ENCODE measurements at places on chromosomes 6 and 20.

DNA sequence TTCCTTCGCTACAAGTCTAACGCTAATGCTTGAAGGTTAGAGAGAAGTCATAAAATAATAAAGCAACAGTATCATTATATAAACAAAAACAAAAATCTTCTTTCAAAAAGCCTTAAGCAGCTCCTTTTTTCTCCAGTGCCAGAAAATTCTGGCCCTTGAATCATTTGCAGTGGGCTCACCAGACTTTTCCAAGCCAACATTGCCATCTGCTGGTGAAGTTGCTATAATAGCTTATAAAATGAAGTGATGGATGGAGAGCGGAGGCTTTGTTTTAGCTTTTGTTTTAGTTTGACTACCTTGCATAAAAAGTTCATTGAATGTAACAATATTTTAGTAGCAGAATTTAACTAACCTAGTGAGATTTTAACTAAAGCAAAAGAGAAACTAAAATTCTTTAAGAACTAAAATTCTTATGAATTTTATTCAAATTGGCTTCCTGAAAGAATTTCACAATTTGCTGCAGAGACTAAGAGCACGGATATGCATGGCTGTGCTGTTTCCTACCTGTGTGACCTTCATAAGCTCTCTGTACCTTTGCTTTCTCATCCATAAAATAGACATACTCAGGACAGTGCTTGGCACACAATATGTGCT lies 44.8 kb upstream of the SLC2A12 start:
- peak; percentile 62 for DNase-seq

- DNase-seq = no peak
Measured at GRCh38 chr6:25192590-25193459, 86.3 kb upstream of the CARMIL1 start.

DNA sequence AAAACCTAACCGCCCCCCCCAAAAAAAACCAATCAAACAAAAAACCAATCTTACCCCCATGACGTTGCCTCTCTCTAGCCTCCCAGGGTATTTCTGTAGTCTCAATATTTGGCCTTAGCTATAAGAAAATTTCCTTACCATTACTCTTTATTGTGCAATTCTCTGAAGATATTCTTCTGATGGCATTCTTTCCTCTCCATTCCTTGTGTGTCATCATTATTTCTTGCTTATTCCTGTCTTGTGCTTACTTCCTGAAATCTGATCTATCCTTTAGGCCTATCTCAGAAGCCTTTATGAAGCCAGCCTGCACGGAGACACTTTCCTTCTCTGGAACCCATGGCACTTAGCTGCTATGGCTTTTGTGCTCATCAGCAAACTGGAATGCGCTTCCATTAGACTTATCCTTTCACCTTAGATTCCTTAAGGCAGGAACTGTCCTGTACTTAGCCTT lies 65.9 kb upstream of the DDR1 start:
- no peak for DNase-seq

DNA sequence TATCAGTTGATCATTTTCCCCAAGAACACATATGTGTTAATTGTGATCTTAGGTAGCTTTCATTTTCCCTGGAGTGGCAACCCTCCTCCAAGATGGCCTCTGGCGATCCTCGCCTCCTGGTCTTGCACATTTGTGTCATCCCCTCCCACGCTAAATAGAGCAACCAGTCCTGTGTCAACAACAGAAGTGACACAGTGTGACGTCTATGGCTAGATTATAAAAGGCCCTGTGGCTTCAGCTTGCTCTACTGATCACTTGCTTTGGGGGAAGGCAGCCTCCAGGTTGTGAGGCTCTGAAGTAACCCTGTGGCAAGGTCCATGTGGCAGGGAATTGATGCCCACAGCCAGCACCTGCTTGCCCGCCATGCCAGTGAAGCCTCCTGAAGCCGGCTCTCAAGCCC lies 30.6 kb upstream of the PPP1R14C start:
- DNase-seq = no peak

- DNase-seq = no peak
Measured at GRCh38 chr20:19909725-19910124, 107.4 kb upstream of the NAA20 start.

DNA sequence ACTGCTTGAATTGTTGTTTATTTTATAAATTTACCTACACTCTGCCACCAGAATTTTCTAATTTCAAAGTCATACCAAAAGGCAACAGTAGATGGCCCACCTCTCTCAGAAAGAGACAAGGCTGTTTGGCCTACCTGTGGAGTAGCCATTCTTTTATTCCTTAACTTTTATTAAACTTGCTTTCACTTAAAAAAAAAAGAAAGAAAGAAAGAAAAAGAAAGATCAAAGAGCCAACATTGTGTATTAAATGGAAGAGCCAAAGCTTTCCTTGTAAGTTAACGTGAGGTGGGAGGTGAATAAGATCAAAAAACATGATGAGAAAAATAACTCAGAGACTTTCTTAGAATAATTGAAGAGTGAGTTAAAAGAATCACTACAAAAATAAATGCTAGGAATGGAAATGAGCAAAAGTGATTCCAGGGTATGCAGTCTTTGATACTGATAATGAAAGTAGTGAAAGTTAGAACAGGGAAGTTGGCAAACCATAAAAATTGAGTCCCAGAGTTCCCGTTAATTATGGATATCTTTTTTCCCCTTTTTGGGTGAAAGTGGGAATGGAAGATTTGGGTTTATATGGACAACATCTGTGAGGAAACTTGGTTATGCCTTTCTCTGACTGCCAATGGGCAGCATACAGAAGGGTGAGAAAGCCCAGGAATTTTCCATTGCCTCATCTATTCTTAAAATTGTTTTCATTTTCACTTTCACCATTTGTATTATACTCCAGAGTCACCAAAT lies 35.9 kb upstream of the MYB start:
- DNase-seq = no peak

GRCh38 chr6:142189057-142189456 lies 42.0 kb downstream of the VTA1 start:
- DNase-seq = no peak

GRCh38 chr6:36319436-36319762 lies 17.3 kb downstream of the BNIP5 start:
- no peak for DNase-seq

DNA sequence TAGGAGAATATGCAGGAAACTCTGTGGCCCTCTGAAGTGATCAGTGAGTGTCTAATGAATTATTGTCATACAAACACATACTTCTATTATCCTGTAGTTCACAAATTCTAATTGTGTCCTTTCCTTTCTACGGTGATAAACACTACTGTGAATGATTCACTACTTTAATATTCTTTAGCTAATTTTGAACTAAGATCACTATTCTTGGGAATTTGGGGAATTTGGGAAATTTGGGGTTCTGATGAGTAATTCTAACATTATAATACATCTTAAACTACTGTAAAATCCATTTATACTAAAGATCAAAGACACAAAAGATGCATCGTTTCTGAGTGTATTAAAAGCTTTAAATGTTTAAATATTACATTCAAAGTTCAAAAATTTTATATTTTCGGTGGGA lies 1287.2 kb upstream of the CITED2 start:
- no peak for DNase-seq

DNA sequence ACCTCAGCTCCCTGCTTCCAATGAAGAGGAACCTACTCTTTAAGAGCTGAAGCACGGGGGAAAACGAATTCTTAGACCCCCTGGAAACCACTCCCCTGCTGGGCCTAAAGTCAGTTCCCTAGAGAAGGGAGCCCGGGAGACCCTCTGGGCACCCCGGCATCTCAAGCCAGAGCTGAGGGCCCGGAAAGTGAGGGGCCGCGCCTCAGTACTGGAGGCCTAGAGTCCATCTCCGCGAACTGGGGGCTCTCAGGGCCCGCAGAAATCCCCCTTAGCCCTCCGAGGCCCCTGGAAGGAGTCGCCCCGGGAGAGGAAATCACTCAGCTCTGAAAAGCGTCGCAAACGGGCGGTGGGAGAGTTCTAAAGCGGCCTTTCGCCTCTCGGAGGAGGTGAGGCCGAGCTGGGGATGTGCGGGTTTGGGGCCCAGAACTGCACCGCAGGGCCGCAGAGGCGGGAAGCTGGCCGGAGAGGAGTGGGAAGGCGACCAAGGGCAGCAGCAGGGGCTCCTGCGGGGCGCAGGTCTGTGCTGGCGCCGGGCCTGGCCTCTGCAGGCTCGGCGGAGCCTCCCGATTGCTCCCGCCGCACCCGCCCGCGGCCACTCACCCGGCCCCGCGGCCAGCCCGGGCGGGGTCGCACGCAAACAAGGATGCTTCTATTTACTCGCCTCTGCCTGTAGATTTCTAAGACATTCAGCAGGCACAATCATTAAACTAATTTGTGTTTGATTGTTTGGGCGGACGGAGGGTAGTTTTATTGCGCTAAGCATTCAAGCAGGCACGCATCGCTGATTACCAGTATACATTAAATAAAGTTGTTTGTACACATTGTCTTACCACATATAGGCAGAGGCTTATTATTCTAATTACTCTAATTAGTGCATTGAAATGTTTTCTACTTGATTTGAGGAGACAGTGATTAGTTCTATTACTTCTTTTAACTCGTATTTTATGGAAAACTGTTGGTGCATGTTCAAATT lies 9.2 kb downstream of the POU3F2 start:
- no peak for DNase-seq

GRCh38 chr6:43009124-43009523 lies 4.6 kb downstream of the MEA1 start:
- DNase-seq = no peak

DNA sequence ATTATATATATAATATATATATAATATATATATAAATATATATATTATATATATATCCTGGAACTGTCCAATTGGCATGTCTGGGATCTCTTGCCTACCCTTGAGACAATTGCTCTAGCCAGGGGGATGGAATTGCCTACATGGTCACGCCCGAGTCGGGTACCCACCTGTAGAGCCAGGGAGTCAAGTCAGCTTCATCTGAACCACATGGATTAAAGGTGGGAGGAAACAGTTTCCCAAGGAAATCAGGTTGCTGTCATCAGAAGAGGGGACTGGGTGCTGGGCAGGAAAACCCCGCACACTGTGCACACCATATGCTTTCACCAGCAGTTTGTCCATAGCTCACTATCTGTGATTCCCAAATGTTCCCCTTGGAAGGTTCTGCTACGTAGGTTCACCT lies 252.5 kb upstream of the NOX3 start:
- DNase-seq = no peak

GRCh38 chr20:5608442-5609161 lies 141.6 kb upstream of the SHLD1 start:
- no peak for DNase-seq

GRCh38 chr6:115668211-115668610 lies 392.5 kb downstream of the FRK start:
- DNase-seq = no peak

GRCh38 chr20:1651268-1652058 lies 6.1 kb downstream of the SIRPG start:
- no peak for DNase-seq

- DNase-seq = no peak
Measured at GRCh38 chr6:134680021-134680420, 269.9 kb downstream of the ALDH8A1 start.

DNA sequence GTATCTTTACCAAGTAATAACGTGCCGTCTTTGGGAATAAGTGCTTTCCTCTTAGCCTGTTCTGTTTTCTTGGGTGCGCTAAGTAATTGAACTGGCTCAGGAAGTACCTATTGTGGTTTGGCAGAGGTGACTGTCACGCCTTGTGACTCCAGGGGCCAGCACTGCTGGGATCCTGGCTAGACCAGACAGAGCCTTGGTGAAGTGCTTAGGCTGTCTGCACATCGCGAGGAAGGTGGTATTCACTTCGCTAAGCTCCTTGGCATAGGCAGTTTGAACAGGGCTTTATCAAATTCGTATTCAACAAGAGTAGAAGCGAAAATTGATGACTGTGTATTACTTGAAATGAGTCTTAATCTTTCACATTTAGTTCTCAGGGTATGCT lies 17.6 kb downstream of the PRDM1 start:
- no peak for DNase-seq

DNA sequence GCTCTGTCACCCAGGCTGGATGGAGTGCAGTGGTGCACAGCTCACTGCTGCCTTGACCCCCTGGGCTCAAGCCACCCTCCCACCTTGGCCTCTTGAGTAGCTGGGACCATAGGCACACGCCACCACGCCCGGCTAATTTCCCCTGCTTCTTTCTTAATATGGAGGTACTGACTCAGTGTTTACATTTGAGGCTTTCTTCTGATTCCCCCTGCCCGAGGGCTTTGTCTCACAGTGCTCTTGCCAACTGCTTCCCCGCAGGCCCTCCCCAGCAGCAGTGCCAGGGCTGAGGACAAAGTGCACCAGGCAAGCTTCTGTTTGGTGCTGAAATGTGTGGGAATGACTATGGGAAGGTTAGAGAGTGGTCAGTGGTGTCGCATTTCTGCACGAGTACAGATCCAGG lies 34.8 kb downstream of the NR2E1 start:
- no peak for DNase-seq

GRCh38 chr20:11101696-11102095 lies 427.9 kb upstream of the JAG1 start:
- no peak for DNase-seq

GRCh38 chr6:113433335-113433991 lies 423.7 kb upstream of the MARCKS start:
- DNase-seq = no peak

DNA sequence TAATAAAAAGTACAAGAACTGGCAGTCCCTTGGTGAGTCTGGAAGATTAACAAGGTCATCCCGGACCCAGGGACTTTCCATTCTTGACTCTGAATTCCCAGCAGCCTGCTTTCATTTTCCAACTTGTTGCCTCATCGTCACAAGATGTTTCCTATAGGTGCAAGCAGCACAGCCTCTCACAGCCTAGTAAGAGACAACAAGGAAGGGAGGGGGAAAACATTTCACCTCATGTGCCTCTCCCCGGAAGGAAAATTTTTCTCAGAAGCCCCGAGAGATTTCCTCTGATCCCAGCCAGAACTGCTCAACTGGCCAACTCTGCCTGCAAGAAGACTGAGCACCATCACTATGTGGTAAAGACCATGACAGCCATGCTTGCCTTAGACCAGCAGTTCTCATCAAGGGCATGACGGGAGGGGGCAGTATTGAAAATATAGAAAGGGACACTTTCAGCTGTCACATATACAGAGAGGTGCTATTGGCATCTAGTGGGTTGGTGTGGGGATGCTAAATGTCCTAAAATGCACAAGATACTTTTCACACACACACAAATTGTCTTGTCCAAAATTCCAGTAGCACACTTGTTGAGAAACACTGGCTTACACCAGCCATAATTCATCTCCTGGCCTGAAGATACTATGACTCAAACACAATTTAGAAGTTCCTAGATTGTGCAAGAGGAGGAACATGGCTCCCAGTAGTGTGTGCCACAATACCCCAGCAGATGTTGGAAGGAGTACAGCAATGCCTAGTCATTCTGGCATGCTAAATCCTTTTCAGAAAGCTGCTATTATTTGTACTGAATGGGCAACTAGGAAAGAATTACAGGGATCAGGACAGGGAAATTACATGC lies 10.8 kb upstream of the WTAP start:
- DNase-seq = no peak
